ENCODE measurements at places on chromosomes 4 and X.

DNA sequence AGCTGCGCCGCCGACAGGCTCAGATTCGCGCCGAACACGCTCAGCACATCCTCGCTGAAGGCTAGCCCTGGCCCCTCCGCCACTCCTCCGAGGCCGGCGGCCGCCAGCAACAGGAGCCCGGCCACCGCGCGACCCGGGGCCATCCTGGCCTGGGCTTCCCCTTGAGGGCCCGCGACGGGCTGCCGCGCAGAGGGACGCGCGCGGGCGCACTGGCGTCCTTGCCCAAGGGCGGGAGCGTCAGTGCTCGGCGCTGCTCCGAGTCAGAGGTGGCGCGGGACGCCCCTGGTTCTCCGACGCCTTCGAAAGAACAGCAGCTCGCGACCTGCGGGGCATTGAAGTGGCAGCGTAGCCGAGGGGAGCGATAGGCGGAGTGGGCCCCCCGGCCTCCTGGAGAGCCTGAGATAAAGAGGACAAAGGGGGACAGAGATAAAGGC is 745 bp downstream of the SLC39A8 start:
- no peak for DNase-seq

DNA sequence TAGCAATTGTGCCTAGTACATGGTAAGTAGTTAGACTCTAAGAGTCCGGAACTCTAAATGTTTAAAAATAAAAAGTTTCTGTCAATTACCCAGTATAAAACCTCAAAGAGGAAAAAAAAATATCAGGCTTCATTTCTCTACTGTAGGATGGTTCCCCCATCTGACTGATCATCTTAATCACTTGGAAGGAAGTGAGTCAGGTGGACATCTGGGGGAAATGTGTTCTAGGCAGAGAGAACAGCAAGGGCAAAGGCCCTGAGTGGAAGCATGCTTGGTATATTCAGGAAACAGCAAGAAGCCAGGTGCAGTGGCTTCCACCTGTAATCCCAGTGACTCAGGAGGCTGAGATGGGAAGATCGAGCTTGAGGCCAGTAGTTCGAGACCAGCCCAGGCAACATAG is 2.9 kb upstream of the EIF1AX start:
- DNase-seq: no peak

- no peak for DNase-seq
Measured at GRCh38 chr4:123555807-123556273, 159.2 kb downstream of the SPRY1 start.

- DNase-seq: no peak
Measured at GRCh38 chr4:34939073-34939472, 1305.2 kb downstream of the ARAP2 start.

DNA sequence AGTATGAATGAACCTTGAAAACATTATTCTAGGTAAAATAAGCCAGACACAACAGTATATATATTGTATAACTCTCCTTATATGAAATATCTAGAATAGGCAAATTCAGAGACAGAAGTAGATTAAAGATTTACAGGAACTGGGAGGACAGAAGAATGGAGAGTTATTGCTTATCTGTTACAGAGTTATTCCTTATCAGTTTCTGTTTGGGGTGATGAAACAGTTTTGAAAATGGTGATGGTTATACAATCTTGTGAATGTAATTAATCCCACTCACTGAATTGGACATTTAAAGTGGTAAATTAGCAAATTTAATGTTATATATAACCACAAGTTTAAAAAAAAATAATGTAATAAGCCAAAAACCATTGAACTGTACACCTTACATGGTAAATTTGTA is 14.5 kb upstream of the EXOC1 start:
- no peak for DNase-seq

GRCh38 chr4:34850421-34850820 is 1393.9 kb downstream of the ARAP2 start:
- no peak for DNase-seq

DNA sequence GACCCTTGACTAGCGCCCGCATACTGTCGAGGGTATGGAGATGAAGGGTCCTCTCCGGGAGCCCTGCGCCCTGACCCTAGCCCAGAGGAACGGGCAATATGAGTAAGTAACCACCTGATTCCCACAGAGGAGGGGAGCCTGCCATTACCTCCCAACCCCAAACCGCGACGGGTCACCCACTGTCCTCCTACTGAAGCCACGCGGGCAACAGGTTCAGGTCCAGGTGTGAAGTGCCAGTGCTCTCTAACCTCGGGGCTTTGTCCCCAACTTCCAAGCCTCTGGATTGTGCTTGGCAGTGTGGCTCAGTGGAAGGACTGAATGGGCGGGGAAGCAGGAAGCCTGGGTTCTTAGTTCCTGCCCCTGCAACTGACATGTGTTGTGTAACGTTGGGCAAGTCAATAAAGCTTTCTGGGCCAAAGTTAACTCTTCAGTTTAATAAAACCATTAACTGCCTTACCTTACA is 694 bp downstream of the OCRL start:
- no peak for DNase-seq

- DNase-seq: no peak
Measured at GRCh38 chr4:155143512-155143911, 64.9 kb upstream of the NPY2R start.

DNA sequence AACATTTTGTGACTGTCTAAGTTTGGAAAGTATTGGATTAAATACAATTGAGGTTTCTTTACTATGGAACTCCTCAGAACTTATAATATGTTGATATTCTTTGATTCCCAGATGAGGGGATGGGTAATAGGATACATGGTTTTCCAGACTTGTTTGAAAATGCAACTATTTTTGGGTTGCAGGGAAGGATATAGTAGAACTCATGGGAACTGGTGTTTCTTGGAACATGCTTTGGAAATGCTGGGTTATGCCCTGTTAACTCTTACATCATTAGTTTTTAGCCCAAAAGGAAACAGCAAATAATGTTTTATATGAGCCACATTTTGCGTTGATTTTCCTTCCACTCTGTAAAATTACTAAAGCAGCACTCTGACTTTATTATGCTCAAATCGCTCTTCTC is 41.9 kb downstream of the HPF1 start:
- DNase-seq: no peak

DNA sequence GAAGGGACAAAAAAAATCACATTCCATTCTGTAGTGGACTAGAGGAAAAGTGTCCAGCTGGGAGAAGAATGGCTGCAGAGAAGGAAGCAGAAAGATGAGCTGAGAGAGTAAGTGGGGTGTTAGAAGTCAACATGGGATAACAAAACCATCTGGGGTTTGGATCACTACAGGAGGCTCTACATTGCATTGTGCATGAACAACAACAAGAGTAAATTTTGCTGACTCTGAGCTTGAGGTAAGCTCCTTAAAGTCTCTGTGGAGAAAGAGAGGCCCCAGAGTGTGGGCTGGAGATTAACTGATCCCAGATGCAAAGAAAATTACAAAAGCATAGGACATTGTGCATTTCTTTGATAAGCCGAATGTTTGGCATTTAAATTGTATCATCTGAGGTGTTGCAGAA is 128.9 kb downstream of the UGT8 start:
- no peak for DNase-seq

- DNase-seq: no peak
Measured at GRCh38 chrX:66632981-66633380, 5.9 kb downstream of the EDA2R start.

DNA sequence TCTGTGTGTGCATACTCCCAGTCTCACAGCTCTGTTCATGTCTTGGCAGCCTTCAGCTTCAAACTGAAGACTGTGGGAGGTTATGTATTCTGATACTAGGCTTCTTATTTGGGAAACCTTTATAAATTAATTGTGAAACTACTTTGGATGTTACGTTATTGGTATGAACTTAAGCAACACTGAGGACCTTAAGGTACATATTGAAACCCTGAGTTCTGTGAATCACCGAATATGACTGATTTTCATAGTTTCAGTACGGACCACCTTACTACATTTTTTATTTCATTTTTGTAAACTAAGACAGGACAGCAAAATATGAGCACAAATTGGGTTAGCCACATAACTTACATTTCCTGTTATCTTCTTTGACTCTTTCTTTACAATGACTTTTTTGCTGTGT is 498.4 kb downstream of the PDGFC start:
- DNase-seq: no peak

DNA sequence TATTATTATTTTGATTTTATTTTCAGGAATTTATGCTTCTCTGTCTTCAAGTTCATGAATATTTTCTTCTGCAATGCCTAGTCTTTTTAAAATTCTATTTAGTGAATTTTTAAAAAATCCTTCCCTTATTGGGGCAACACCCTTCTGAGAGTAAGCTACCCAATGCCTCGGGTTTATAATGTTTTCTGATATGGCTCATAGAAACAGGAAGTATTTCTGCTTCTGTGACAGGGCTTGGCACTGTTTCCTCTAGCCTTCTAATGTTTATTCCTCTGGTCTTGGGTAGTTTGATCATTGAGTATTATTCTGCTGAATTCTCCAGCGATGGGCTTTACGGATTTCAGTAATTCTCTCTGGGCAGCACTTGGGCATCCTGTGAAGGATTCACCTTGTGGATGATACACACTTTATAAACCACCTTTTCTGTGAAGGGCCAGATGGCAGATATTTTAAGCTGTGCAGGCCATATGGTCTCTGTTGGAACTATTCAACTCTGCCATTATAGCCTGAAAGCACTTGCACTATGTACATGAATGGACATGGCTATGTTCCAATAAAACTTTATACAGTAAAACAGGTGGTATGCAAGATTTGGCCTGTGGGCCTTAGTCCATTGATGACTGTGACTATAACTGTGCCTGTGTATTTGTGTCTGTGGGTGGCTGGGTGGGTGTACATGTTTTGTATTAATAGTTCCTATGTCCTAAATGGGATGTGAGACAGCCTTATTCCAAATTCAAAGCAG is 95.9 kb upstream of the FAT1 start:
- no peak for DNase-seq

- no peak for DNase-seq
Measured at GRCh38 chr4:88010966-88011365, 3.5 kb downstream of the PKD2 start.

GRCh38 chr4:180950377-180950776 is 1292.8 kb upstream of the TENM3 start:
- DNase-seq: no peak

- no peak for DNase-seq
Measured at GRCh38 chr4:78863991-78864390, 75.2 kb downstream of the PAQR3 start.

DNA sequence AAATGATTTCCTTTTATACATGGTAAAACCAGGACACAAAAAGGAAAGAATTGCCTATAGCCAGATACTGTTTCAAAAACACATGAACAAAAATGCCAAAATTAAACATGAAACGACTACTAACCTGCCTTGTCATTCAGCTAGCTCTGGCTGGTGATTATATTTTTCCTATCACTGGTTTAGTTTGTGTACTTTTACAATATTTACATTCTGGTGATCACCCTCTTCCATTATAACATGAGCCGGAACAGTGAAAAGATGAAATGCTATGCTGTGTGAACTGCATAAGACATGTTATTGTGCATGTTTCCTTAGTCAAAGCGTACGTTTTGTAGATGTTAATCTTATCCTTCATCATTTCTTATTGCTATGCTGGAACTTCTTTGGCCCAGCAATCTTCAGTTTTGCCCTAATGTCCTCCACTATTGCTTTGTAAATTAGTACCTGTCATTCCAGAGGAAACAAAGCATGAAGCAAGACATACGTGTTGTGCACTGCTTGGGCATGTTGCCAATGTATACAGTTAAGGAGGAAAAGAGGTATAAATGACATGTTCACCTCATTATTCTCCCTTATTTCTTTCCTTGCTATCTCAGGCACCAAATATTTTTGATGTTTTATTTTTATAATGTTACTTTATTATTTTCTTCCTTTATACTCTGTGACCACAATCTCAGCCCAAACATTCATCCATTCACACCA is 386.3 kb downstream of the ARHGAP24 start:
- DNase-seq: peak; percentile 24

DNA sequence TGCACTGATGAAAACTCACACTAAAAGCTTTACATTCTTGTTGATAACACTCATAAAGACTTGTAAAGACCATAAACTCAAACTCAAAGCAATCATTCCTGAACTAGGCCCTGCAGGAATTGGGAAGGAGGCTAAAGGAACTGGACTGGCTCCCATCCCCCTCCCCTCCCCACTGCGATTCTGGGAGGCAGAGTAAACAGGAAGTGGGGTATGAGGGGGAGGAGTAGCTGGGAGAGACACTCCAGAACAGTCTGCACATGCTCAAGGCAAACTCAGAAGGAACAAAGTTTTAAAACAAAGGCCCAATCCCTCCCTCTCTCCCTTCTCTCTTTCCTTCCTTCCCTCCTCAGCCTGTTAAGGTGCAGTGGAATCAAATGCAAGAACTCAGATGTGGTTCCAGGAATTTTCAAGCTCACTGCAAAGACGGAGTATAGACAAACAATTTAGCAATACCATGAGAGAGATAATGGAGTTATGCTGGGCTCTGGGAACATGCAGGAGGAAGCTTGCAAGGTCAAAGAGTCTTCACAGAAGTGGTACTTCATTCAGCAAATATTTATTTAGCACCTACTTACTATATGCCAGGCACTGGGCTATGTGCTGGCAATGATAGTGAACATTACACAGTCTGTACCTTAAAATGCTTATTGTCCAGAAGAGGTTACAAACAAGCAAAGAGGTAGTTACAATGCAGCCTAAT is 15.9 kb downstream of the MID1IP1 start:
- no peak for DNase-seq

- no peak for DNase-seq
Measured at GRCh38 chr4:99179626-99180025, 35.5 kb upstream of the ADH4 start.

GRCh38 chr4:147909225-147909624 is 177.3 kb downstream of the ARHGAP10 start:
- no peak for DNase-seq

- DNase-seq: no peak
Measured at GRCh38 chr4:56723659-56724230, 42.6 kb upstream of the HOPX start.

DNA sequence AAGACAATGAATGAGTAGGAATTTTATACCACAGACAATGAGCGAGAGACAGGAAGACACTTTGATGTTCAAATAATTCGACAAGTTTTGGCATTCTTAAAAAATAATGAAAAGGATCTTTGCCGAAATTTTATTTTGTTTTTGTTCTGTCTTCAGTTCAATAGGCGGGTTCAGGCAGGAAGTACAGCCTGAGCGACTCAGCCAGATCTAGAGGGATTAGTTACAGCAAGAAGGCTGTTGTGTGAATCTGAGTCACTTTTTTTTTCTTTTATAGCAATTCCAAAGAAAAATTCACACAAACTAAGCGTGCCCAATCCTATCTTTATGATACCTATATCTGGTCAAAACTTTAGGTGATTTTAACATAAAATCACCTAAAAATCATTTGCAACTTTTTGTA is 505.4 kb upstream of the FAM241A start:
- no peak for DNase-seq

- DNase-seq: no peak
Measured at GRCh38 chr4:184423003-184423686, 51.2 kb downstream of the IRF2 start.

- DNase-seq: no peak
Measured at GRCh38 chr4:163679189-163679588, 184.7 kb downstream of the TMA16 start.

- no peak for DNase-seq
Measured at GRCh38 chr4:124697441-124697840, 15.1 kb downstream of the ANKRD50 start.

GRCh38 chr4:122845066-122845465 is 18.4 kb downstream of the FGF2 start:
- no peak for DNase-seq

Measured in NCI-H1436 treated with DMSO at 0.1 percent for 48 hours (cell line).